ENCODE measurements at places on chromosomes 4 and X.

- DNase-seq: no peak
Measured at GRCh38 chrX:39677978-39678791, 419.6 kb downstream of the BCOR start.

DNA sequence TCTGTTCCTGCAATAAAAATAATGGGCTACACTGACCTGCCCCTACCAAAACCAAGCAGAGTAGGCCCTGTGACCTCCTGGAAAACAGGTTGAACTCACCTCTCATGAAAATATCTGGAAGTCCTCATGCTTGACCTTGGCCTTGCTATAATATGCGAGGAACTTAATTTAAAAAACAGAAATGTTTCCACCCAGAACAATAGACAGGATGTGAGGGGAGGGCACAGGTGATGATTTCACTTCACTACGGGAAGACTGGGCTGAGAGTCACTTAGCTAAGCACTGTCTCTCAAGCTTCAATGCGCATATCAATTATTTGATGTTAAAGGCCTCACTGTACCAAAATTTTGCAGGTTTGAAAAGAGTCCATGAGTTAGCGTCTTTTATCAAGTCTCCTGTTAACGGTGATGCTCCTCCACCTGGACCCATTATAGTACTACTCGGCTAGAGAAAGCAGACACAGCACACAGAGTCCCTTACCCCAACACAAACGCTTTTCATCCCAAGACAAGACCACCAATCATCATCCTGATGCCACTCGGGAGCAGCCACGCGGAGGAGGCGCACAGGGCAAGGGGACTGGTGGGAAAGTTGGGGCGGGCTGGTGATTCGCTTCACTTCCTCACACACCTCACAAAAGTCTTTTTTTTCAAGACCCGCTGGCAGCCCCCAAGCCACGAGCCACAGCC is 25.9 kb downstream of the ZNF721 start:
- no peak for DNase-seq

DNA sequence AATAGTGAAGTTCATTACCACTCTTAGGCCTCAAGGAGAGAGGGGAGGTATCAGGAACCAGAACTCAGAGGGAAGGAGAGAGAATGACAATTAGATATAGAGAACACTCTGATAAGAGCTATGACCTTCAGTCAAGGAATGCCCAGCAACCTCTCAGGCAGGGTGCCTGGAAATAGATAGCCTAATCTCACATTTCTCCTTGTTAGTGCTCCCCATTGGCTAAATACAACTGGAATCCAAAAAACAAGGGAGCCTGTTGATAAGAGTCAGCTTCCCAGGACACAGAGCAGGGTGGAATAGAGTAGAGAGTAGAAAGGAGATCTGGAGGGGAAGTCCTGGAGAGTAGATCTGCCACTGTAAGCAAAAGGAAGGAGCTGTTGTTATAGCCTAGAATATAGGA is 62.1 kb downstream of the DCX start:
- DNase-seq: no peak

DNA sequence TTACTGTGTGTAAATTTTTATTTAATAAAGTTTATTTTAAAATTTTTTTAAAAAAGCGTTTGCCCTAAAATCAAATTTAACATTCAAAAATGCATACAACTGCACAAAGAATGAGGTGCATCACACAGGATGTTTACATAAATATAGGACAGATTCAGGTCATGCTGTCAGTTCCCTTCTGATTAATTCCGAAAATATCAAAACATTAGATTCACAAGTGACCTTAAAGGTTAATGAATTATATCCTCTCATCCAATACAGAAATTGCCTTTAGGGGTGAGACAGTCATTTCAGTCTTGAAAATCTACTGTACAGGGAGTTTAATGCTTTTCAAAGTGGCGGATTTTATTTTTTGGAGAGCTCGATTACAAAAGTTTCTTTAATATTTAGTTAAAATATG is 208.7 kb upstream of the FTHL17 start:
- DNase-seq: no peak

DNA sequence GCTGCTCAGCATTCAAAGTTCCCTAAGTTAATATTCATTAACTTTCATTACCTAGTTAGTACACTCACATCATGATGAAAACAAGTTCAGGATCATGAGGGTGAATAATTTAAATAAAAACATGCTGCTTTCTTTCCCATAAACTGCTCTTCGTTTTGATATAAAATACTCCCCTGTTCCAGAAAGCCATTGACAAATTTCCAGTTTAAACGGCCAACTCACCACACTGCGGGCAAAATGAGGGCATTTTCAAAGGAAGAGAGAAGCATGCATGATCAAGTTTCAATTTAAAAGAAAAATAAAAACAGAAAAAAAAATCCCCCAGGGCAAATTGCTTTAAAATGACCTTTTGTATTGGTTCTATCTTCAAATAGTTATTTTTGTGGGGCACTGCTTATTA is 69.6 kb downstream of the EPHA5 start:
- no peak for DNase-seq

DNA sequence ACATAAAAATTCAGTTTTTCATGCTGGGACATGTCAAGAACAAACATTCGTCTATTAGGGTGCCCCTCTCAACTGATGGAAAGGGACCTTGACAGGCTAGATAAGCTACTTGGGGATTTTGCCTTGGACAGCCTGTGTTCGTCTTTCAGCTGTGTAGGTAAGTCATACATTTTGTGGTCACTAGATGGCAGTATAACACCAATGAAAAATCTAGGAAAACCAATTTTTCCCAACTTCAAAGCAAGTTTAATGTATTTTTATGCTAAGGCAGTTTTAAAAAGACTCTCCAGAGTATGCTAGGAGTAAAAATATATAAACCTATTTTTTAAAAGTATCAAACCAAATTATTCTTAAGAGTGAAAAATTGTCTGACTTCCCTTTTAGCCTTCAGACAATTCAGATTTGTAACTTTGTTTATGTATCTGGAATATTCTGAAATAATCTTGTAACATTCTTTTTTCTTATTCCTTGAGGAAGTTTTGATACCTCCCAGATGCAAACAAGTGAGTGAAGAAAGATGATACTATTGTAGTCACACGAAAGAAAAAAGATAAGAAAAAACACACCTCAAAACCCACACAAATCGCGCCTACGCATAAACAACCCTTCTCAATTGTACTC is 158.3 kb downstream of the CPE start:
- DNase-seq: peak; percentile 68

- no peak for DNase-seq
Measured at GRCh38 chrX:150081076-150081475, 142.8 kb upstream of the EOLA2 start.

DNA sequence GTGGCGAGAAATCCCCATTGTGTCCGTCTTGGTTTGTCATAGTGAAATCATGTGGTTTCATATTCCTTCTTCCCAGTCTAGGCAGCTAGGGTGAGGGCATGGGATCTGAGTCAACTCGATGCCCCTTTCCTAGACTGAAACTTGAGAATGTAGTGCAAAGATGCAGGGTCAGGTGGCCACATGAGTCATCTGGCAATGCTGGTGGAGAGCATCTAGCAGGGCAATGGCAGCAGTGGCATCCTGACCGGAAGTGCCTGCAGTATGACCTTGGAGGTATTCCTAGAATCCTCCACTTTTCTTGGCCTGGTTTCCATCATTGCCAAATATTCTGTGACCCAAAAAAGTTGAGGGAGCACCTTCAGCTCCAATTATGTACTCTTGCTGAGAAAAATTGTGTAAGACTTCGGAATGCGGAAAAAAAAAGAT is 39.1 kb upstream of the TMEM184C start:
- no peak for DNase-seq

DNA sequence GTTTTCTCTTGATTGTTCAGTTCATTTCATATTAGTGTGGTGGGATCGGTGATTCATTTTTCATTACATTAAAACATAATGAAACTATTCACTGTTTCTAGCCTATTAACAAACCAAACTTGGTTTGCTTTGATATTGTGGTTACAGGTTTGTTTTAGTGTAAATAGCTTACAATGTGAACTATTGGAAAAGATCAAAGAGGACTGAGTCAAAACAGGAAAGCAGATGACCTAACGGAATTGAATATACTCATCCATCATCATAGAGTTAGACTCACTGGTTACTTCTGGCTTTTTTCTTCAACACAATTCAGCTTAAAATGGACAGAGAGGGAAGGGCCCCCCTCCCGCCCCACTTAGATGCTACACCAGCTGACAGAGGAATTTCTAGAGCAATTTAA is 616.2 kb upstream of the AADAT start:
- DNase-seq: no peak

DNA sequence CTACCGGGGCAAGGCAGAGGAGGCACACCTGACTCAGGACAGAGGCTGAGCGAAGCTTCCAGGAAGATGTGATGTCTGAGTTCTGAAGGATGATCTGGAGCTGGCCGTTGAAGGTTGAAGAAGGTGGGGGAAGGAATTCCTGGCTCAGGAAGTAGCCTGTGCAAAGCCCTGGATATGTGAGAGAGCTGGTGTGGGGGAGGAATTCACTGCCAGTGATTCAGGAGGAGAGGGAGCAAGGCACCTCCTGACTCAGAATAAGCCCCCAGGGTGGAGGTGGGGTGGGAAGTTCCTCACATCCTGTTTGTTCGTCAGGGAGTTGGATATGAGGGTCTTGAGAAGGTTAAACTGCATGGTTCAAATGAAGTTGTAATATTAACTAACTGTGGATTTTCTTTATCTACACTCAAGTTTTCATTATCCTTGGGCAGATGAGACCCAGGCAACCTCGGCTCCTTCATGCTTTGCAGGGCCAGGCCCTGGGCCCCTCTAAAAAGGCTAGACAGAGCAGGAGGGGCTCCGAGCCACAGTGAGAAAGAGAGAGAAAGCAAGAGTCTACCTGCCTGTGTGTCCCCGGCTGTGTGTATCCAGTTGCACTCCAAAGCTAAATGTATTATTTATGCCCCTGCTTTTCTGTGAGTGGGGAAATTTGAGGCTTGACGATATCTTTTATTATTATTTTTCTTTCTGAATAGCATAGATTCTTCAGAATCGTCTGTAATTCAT is 7.1 kb downstream of the NHSL2 start:
- DNase-seq: no peak

DNA sequence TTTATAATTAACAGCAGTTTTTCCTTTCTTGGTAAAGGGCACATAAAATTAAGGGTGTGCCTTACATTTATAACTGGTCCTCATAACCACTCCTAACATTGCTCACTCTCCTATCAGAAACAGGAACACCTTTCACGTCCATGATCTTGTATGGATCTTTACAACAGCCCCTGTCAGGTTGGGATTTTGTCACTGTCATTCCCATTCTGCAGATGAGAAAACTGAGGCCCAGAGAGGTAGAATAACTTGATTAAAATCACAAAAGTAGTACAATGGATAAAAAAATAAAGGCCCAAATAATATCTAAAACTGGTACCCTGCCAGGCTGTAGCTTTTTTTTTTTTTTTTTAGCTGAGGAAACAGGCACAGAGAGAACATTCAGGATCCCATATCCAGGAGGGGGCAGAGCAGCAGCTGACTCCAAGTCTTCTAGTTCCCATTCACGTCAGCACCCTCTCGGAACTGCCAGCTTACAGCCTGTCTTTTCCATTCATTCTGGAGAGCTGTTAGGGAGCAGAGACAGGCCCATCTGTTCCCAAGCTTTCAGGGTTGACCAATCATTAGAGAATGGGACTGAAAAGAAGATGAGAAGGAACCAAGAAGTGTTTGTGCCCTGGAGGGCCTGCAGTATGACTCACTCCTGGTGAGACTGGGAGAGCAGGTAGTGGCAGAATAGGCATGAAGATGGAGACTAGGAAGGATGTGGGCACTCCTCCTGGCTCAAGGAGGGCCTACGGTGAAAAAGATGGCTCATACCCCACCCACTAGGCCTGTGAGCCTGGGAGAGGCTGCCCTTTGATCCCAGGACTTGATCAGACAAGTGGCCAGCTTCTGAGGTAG is 7.3 kb downstream of the SUV39H1 start:
- DNase-seq: no peak

GRCh38 chr4:122827879-122828601 is 1.4 kb downstream of the FGF2 start:
- DNase-seq: peak; percentile 61

- DNase-seq: no peak
Measured at GRCh38 chr4:22490718-22491315, 25.0 kb downstream of the ADGRA3 start.

- DNase-seq: no peak
Measured at GRCh38 chrX:16487620-16488385, 162.2 kb upstream of the S100G start.

DNA sequence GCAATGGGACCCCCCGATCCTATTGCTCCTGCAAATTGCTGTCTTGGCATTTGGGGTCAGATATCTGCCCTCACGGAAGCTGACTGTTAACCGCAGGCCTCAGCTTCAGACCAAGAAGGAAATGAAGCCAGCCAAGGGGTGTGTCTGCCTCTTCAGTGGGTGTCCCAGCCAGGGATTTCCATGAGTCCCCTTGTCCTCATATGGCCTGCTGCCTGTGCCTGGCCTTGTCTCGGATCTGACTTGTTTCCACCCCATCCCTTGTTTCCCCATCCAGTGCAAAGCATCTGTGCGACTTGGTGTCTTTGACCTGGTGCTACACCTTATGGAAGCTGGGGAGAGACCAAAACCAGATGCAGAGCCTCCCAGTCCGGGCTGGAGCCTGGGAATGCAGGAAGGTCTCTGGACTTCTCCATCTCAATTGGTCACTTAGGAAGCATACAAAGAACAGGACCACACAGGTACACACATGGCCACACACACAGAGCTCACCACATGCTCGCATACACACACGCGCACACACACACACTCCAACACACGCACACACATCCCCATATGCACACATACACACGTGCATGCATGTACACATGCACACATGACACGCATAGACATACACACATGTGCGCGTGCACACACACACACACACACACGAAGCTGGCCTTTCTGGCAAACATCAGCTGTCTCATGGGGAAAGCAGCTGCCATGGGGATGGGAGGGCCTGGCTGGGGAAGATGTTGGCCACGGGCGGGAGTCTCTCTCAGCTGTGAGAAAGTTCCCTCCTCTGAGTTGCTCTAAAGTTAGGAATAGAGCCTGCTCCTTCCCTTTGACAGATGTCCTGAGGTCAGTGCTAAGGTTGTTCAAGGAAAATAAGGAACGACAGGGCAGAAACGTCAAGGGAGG is 65.5 kb downstream of the CRMP1 start:
- DNase-seq: no peak

GRCh38 chr4:150961566-150961965 is 53.5 kb downstream of the LRBA start:
- DNase-seq: no peak

DNA sequence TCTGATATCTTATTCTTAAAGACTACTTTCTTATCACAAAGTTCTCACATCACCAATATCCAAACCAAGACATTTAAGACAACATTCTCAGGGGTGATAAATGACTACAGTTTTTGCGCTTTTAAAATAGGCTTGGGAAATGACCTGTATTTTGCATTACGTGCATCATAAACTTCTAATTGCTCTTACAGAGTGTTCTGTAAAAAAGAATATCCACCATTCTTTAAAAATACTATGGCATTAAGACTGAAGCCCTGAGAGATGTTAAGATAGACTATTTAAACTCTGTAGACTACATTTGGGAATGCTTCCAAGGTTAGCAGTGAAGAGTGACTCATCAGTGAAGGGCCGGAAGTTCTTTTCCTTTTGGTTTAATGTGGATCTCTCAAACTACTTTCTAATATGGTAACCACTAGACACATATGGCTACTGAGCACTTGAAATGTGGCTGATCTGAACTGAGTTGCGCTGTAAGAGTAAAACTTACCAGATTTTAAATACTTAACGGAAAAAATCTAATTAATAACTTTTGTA is 518.8 kb upstream of the FTHL17 start:
- peak; percentile 36 for DNase-seq

- DNase-seq: peak; percentile 96
Measured at GRCh38 chrX:149539283-149540130, 1.3 kb upstream of the EOLA1 start.

GRCh38 chr4:179941911-179942310 is 2301.3 kb upstream of the TENM3 start:
- no peak for DNase-seq

GRCh38 chrX:154458954-154459778 is 1.1 kb downstream of the PLXNA3 start:
- DNase-seq: peak; percentile 14
